NCI-H82 (cell line): ENCODE measurements at places on chromosomes 3 and 15.

- no peak for DNase-seq
Observed at GRCh38 chr3:175713268-175713667, 854.1 kb downstream of the NAALADL2 start.

DNA sequence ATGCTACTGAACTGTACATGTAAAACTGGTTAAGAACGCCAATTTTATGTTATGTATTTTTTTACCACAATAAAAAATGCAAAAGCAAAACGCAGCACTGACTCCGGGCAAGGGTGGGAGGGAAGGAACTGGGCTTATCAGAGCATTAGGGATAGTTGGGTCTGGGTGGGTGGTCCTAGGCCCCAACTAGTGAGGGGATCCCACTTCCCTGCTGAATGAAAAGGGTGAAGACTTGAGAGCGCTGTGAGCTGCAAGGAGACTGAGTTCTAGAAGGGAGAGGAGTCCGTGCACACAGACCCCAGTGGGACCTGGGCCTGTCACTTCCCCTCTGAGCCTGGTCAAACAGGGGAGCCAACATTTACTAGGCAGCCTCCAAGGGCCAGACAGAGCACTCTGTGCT, 98.6 kb downstream of the TPRA1 start:
- DNase-seq: no peak

DNA sequence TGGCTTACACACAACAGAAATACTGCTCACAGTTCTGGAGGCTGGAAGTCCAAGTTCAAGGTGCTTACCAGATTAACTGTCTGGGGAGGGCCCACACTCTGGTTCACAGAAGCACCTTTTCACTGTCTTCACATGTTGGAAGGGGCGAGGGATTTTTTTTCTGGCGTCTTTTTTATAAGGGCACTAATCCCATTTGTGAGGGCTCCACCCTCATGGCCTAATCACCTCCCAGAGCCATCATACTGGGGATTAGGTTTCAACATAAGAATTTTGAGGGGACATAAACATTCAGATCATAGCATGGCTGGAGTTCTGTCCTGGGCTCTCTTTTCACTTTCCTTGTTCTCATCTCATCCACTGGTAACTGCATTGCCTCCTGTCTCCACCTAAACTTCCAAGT, 63.5 kb downstream of the IGF1R start:
- peak; percentile 88 for DNase-seq

GRCh38 chr3:5014391-5014790, 35.2 kb downstream of the BHLHE40 start:
- no peak for DNase-seq

- no peak for DNase-seq
Observed at GRCh38 chr3:162171970-162172369, 675.4 kb downstream of the OTOL1 start.

DNA sequence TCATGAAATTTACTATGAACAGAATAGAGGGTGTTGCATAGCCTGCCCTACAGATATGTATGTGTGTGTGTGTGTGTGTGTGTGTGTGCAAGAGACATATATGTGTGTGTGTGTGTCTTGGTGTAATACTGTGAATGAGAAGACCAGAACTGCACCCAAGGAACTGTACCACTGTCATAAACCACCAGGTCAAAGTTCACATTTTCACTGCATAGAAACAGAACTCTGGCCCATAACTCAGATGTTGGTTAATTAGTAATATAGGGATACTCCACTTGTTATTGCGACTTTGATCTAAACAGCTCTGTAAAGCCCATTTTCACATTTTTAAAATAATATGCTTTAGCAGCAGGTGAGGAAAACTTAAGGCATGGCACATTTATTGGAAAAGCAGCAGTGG, 111.8 kb downstream of the IGF2BP2 start:
- DNase-seq: no peak

- no peak for DNase-seq
Observed at GRCh38 chr15:58292751-58293175, 139.0 kb upstream of the LIPC start.

DNA sequence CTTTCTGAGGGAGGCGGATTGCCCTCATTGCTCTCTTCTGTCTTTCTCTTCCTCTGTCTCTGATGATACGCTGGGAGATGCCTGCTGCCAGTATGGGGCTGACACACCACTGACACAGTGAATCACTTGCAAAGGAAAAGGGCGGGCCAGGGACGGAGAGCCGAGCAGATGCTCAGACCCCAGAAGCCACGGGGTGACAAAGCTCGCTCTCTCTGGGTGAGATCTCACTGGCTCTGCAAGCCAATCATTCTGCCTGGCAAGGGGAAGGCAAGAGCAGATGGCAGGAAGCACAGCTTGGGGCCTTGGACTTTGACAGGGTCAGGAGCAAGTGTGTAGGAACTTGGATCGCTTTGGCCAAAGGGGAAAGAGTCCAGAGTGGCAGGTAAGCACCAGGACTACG, 198.7 kb downstream of the NTRK3 start:
- no peak for DNase-seq

DNA sequence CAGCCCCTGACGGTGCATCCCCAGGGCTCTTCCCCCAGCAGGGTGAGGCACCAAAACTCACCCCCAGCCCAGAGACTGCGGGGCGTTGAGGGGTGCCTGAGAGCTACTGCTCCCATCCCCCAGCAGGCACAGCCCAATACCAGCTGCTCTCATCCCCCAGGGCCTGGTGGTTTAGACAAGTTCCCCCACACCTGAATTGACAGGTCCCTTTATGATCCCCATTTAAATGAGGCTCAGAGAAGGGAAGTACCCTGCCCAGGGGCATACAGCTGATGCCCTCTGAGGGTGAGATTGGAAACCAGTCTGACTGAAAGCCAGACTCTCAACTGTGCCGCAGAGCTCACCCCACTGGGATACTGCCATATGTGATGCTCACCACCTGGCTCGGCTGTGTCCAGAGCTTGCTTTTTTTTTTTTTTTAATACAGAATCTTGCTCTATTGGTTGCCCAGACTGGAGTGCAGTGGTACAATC, 20.1 kb downstream of the DUSP7 start:
- no peak for DNase-seq

DNA sequence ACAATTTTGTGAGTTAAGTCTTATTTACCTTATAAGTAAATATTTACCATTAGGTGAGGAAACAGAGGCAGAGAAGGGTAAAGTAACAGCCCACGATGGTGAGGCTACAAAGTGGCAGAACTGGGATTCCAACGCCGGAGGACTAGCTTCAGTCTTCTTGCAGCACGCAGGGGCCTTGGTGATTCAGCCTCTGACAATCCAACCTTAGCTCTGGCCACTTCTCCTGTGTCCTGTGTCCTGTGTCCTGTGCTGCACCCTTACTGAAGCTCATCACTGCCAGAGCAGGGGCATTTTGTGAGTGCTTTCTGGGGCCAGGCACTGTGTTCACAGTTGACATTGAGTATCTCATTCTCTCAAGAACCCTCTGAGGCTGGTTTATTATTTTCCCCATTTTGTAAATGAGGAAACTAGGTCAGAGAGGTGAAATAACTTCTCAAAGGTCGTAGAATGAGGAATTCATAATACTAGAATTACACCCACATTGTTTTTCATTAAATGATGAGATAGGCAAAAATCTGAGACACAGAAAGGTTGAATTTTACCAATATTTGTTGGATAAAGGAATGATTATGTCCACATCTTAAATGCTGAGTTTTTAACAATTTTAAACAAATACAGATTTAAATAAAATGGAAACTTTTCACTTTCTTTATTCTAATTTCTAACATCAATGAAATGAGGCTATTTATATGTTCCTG, 215.9 kb downstream of the BBX start:
- no peak for DNase-seq

DNA sequence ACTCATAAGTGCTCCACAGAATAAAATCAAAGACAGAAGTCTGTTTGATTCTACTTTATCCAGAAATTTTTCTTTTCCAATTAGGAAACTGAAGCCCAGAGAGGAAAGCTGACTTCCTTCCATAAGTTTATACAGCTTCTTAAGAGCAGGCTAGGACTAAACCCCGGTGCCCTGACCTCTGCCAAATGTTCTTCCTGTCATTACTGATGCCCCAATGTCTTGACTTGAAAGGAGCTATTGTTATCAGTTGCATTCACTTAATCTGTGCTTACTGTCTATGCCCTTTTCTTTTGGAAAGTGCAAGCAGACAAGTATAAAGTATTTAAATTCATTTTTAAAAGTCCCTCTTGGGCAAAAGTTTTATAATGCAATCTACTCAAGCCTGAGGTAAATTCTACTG, 18.1 kb downstream of the CD200 start:
- peak; percentile 58 for DNase-seq

GRCh38 chr3:96488708-96489107, 325.7 kb upstream of the EPHA6 start:
- no peak for DNase-seq

DNA sequence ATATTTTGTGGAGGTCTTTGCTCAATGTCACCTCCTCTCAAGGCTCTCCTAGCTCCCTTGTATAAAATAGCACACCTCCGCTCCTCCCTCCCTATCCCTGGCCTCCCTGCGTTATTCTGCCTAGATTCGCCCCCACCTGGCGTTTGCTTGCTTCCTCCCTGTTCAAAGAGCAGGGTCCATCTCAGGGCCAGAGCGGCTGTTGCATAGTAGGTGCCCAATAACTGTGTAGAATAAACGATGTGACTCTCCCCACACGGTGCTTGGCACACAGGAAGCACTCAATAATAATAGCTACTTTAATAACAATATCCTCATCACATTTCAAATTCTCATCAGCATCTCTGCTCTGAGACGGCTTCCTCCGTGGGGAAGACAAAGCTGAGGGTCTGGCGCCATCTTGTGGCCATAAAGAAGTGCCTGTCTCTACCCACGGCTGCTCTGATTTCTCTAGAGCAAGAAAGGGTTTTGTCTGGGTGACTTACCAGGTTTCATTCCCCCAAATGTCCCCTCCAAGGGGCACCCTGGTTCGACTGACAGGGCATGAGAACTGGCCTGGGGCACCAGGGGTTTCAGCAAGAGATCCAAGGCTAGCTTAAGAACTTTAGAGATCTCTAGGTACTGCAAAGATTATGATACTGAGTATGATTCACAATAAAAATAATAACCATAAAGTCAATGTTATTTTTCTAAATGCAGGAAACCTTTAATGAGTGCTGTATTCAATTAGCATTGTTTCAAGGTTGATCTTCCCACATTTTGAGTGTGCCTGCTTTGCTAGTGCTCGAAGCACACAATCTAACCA, 16.1 kb downstream of the CD276 start:
- DNase-seq: peak; percentile 92

DNA sequence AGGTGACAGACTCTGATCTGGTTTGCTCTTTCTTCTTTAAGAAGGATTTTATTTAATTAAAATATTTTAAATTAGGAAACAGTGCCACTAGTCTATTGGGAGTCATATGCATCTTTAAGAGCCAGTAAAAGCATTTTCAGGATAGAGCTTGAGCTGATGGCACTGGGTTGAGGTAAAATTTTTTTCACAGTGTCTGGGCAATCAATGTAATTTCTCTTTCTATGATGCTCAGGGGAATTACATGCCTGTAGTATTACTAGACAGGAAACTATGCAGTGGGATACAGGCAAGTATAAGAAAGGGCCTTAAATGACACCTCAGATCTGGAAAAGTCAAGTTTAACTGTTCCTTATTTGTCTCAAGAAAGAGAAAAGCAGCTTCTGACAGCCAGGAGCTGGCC, 76.4 kb downstream of the GAP43 start:
- no peak for DNase-seq

DNA sequence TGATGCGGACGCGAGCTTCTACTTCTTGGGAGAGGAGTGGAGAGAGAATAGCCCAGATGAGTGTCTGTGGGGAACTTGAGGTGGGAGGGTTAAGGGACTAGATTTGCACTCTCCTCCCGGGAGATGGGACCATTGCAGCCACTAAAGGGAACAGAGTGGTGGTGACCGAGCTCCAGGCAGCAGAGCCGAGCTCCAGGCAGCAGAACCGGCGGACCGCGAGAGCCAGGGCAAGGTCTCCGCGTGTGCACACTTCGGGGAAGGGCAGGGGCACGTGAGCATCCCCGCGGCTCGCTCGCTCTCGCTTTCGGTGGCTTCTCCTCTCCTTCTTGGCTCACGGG, 1.1 kb downstream of the IGDCC3 start:
- DNase-seq: peak; percentile 59

GRCh38 chr3:51729042-51729633, 22.3 kb downstream of the GRM2 start:
- no peak for DNase-seq

GRCh38 chr15:91952216-91952615, 98.7 kb downstream of the SLCO3A1 start:
- DNase-seq: no peak

DNA sequence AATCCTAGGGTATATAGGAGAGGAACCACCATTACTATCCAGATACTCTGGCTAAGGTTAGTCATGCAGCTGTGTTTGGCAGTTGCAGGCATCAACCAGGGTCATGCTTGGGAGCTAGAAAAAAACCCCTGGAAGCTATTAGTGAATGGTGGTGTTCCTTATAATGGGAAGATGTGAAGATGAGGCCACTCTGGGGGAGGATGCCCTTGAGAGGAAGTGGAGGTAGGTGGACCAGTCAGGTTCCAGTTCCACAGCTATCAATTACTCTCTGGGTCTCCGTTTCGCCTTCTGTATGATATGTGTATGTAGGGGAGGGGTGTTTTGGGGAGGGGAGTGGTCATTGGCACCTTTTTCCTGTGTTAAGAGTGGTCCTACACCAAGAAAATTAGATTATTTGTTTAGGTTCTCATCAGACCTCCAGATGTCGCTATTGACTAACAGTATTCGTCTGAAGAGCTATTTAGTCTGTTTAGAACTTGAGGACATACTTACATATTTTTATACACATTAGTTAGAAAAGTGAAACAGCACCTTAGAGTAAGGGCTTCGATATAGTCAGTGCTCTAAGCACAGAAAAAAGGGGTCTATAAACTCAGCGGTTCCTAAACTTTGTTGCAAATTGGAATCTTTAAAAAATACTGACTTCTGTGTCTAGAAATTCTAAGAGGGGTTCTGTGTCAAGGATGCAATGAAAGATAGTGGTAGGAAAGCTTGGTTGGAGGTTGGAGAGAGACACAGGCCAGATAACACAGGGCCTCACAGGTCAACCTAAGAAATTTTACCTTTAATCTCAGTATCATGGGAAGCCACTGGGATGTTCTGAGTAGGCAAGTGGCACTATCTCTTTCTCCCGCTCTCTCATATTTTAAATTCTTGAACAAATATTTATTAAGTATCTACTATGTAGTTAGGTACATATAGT, 9.1 kb upstream of the HPS3 start:
- peak; percentile 79 for DNase-seq

GRCh38 chr15:48393645-48394506, 62.6 kb downstream of the DUT start:
- peak; percentile 71 for DNase-seq

DNA sequence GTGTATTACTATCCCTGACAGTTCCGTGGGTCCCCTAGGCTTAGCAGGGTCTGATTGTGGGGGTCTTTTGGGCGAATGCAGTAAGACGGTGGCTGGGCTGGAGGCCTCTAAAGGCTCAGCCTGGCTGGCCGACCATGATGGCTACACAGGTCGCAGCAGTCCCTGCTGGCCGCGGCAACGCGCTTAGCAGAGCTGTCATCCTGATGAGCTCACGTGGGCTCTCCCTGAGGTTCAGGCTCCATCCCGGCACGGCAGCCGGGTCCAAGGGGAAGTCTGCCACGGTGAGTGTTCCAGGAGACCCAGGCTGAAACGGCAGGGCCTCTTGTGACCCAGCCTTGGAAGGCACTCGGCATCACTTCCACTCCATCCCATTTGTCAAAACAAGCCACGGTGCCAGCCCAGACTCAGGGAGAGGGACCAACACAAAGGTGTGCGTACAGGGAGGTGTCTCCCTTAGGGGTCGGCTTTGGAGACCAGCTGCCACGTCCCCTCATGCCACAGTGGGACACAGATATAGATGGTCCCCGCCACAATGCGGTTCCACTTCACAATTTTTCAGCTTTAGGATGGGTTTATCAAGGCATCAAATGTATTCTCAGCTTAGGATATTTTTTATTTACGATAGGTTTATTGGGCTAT, 101.8 kb downstream of the XXYLT1 start:
- no peak for DNase-seq

- DNase-seq: no peak
Observed at GRCh38 chr3:1079662-1080061, 13.2 kb upstream of the CNTN6 start.
